ENCODE measurements at places on chromosomes 3 and 15. TPM values are rescaled to one million over a fixed set of nuclear protein-coding genes. Genes with fewer than 3 reads are reported as not detected.

- no peak for DNase-seq
Measured at GRCh38 chr3:181713676-181714612, 2.2 kb downstream of the SOX2 start.

DNA sequence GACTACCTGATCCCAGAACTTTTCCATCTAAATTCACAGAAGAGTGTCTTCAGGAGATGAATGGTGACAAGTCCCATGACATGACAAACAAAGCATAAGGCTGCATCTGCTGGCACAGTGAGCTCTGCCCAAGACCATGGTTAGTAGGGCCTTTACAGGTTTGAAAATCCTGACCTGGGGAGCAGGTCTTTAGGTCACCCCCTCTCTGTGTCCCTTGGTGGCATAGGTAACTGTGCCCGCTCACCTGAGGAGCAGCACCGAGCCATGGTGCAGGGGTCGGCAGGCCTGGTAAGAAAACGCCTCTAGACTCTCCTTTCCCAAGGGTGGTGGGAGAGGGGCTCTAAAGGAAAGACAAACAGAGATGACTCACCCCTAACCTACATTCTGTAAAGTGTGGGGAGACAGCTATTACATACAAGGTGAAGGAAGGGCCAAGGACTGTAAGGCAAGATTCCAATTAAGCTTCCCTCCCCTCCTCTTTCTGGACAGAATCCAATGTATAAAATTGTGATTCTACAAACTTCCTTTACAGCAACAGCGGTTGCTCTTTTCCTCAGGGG, 74.0 kb downstream of the SATB1 start:
- no peak for DNase-seq

GRCh38 chr3:16392717-16393116, 120.8 kb downstream of the RFTN1 start:
- peak; percentile 70 for DNase-seq

DNA sequence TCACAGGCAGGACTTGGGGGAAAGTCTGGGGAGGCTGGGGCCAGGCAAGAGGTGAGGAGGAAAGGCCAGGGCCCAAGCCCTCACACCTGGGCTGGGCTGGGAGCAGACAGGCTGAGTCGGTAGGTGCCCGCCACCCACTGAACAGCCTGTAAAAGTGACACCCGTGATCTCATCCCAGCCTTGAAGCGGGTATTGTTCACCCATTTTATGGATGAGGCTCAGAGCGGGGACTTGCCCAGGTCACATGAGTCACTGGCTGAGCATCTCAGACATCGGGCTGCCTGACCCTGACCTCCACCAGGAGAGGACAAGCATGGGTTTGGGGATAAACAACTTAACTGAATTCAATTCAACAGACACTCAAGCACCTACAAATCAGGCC, 52.0 kb upstream of the CTSH start:
- no peak for DNase-seq

The UBAP1L gene
- total RNA-seq = 2.2 TPM

- DNase-seq = no peak
Measured at GRCh38 chr3:189137416-189137815, 34.4 kb upstream of the TPRG1 start.

DNA sequence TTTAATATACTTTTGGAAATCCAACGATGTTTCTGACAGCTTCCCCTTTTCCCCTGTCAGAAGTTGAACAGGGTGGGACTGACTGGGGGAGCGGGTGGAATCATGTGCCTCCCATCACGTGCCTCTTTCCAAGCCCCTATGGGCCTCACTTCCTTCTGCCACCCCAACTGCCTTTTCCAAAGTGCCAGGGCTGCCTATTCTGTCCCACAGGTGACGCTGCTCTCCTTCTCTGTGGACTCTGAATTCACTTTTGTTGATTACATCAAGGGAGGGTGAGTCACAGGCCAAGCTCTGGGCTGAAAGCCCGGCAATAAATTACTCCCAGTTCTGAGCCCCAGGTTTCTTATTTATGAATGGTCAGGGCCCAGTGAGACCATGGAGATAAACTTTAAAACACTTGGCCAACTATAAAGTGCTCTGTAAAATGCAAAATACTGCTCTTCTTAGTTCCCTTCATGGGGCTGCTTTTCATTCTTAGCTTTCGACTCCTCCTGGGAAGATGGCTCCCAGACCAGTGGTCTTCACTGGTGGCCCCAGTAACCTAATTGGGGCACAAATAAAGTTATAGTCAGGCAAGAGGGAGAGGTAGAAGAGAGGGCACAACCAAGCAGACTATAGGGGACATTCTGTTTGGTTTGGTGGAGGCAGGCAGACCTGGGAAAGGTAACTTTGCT, 12.3 kb downstream of the CPNE9 start:
- DNase-seq = peak; percentile 89

The GATA2 gene
- 3.6 TPM for total RNA-seq

DNA sequence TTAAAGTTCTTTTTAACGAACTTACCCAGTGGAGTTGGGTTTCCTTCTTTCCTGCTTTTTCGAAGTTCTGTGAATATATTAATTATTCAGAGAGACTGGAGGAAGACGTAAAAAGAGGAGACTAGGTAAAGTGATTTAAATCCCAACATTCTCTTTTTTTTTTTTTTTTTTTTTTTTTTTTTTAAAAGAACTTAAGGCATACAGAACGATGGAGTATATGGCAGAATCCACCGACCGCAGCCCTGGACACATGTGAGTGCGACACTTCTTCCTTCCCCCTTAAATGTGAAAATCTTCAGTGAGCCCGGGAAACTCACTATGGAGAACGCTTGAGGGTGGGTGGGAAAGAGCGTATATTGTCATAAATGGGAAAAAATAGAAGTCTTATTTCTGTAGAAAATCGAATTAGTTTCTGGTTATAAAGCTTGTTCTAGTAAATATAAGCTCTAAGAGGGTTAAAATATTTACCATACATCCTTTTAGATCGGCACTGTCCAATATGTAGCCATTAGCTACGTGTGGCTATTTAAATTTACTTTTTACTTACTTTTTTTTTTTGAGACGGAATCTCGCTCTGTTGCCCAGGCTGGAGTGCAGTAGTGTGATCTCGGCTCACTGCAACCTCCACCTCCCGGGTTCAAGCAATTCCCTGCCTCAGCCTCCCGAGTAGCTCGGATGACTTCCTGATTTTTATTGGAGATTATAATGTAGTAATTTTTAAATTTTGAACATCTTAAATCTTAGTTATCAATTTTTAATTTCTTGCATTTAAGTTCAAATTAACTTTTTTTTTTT, 892 bp downstream of the NMD3 start:
- peak; percentile 61 for DNase-seq

The SLC27A2 gene
- total RNA-seq = not detected

DNA sequence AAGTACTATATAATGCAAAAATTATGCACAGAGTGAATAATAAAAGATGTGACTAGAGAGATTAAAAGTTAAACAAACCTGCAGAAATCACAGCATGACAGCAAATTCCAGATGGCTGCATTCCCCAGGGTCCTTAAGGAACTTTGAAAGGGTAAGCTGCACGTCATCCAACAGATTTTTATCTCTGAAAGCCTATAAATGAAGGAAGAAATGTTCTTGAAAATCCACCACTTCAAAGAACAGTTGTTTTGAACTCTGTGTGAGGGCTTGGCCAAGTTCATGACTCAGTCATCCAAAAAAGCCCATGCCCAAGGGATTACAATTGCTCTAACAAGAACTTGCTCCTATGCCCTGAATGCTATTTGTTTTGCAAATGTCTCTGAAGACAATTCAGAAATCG, 603.6 kb downstream of the PLOD2 start:
- DNase-seq = peak; percentile 91

The MON1A gene
- 4.6 TPM for total RNA-seq

GRCh38 chr15:49439678-49440395, 16.8 kb downstream of the FGF7 start:
- no peak for DNase-seq

The SPINK8 gene
- total RNA-seq = not detected

DNA sequence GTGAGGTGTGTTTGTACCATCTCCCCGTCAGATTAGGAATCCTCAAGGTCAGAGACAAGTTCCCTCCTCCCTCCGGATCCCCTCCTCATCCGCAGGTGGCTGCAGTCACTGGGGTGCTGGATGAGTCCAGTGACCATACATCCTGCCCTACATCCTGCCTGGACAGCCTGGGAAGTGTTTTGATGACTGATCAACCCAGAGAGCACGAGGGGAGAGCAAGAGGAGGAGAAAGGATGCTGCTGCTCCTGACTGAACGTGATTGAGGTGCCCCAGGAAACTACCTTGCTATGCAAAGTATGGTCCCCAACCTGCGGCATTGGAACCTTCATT, 65.1 kb downstream of the SLC12A8 start:
- no peak for DNase-seq

DNA sequence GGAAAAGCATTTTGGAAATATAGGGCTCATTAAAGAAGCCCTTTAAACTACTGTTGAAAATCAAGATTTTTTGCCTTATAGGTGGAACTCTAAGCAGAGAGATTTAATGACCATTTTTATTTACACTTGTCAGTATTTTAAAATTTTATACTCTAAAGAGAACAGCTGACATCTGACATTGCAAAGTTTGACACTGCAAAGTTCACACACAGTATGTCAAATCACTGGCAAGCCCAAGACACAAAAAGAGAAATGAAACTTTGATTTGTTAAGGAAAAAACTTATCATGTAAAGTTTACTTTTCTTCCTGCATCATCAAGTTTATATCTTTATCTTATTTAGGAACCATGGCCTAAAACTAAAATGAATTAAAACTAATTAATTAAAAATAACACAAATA, 40.2 kb downstream of the DPH6 start:
- no peak for DNase-seq

- no peak for DNase-seq
Measured at GRCh38 chr3:82556113-82556512, 794.7 kb upstream of the GBE1 start.

GRCh38 chr3:48747015-48747615, 30.1 kb upstream of the IP6K2 start:
- DNase-seq = no peak

DNA sequence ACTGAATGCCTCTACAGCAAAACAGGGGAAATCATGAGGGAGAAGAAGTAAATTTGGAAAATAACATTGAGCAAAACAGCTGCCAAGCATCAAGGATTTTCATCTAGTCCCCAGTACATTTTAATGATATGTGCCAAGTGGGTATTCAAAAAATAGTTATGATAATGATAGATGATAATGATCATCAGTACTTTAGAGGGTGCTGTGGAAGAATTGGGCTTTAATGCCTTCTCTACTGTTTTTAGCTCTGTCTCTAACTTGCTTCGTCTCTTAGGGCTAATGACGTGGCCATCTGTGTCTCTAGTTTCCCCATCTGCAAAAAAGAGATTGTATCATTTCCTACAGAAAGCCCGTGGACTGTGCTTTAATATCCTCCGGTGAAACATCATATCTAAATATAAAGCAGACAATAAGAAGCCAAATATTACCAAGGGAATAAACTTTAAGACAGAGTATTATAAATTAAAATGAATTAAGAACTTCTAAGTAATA, 10.2 kb upstream of the FSIP1 start:
- no peak for DNase-seq

GRCh38 chr15:81160312-81161159, 26.5 kb downstream of the CFAP161 start:
- DNase-seq = peak; percentile 96

DNA sequence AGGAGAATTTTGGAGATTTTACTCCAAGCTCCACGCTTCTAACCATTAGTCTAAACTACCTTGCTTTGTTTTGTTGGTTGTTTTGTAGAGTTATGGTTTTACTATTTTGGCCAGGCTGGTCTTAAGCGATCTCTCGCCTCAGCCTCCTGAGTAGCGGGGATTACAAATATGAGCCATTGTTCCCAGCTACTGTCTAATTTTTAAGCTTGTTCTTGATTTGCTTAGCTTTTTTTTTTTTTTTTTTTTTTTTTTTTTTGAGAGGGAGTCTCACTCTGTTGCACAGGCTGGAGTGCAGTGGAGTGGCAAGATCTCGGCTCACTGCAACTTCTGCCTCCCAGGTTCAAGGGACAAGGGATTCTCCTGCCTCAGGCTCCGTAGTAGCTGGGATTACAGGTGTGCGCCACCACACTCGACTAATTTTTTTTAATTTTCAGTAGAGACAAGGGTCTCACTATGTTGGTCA, 28.5 kb downstream of the EFCAB12 start:
- no peak for DNase-seq

The SLC2A2 gene
- 0.72 TPM for total RNA-seq

The CFAP20DC gene
- total RNA-seq = 9.4 TPM

GRCh38 chr3:132561003-132561402, 36.1 kb upstream of the ACKR4 start:
- no peak for DNase-seq

DNA sequence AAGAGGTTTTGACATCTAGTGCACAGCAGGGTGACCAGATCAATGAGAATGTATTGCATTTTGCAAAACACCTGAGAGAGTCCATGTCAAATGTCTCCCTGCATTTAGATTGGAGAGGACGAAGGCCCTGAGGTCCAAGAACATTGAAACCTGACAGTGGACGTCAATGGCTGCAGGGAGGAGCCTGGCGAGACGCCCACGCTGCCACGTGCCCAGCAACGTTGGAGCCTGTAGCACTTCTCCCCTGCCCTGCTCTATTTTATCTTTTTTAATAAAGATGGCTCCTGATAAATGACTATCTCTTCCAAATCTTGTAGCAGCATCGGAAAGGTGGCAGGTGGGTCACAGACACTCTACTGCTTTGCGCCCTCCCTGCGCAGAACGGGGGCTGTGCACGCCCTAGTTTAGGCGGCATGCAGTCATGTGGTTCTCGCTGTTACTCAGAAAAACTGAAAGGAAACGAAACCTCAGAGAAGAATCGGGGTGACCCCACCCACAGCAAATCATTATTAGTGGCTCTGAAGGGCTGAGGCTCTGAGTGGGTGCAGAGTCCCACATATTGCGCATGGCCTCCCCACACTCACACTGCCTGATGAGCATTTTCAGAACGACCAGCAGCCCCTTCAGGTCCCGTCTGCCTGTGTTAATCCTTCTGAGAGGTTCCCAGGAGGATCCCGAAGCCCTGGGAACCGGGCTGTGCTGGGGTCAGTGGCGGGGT, 62.5 kb upstream of the TAMM41 start:
- DNase-seq = no peak

GRCh38 chr3:107368654-107369398, 8.4 kb upstream of the CCDC54 start:
- no peak for DNase-seq

DNA sequence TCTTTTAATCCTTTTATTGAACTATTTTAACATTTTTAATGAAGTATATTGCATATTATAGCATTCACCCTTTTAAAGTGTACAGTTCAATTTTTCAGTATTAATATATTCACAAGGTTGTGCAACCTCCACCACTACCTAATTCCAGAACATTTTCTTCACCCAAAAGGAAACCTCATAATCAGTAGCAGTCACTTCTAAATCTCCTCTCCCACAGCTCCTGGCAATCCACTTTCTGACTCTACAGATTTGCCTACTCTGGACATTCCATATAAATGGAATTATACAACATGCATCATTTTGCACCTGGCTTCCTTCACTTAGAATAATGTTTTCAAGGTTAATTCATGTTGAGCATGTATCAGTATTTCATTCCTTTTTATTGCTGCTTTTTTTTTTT, 55.0 kb upstream of the HRH1 start:
- no peak for DNase-seq

The INTS14 gene
- 25.0 TPM for total RNA-seq
